ENCODE measurements at places on chromosomes 4 and X.
A peak's percentile ranks its signal among the peaks of the same experiment; 100 is the strongest.

GRCh38 chrX:67731061-67731460, 187.2 kb downstream of the AR start:
- no peaks in the 10 kb centered on the region for H3K36me3 ChIP-seq
- H3K4me3 ChIP-seq, result no peak overlapping the region
- H3K27me3 ChIP-seq, result no peaks in the 10 kb centered on the region
- no peak for DNase-seq
- H3K4me1 ChIP-seq, result no peaks in the 10 kb centered on the region

GRCh38 chr4:122691988-122692387, 40.5 kb upstream of the BBS12 start:
- no peaks in the 10 kb centered on the region for H3K4me1 ChIP-seq
- H3K4me3 ChIP-seq, result no peak overlapping the region
- no peaks in the 10 kb centered on the region for H3K36me3 ChIP-seq
- no peak for DNase-seq

DNA sequence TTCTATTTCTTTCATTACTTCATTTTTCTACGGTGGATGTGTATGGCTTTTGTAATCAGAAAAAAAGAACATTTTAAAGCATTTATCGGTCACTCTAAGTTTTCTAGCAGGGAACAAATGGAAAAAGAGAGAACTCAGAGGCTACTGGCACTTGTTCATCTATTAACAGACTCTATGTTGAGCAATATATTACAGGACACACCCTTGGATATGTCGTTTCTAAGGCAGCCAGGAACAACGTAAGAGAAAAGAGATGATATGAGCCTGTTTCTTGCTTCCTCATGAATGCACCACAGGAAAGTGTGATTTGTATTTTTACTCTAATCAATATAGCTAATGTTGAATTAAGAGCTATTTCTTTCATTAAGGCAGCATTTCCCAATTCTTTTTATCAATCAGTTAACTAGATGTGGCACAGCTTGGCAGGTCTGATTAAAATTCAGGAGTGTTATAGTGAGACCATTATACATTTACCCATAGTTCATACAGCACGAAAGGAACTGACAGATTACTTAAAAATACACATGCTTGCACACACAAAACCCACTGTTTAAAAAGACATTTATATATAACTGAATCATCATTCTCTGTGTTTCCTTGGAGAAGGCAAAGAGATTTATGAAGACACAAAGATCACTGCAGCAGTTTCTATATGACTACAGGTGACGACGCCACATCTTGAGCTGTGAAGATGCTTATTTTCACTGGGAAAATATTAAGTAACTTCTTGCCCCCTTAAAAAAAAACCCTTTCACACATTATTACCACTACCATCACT, 13.0 kb downstream of the RAB9B start:
- DNase-seq, result no peak
- H3K4me3 ChIP-seq, result no peak overlapping the region
- H3K36me3 ChIP-seq, result no peaks in the 10 kb centered on the region

DNA sequence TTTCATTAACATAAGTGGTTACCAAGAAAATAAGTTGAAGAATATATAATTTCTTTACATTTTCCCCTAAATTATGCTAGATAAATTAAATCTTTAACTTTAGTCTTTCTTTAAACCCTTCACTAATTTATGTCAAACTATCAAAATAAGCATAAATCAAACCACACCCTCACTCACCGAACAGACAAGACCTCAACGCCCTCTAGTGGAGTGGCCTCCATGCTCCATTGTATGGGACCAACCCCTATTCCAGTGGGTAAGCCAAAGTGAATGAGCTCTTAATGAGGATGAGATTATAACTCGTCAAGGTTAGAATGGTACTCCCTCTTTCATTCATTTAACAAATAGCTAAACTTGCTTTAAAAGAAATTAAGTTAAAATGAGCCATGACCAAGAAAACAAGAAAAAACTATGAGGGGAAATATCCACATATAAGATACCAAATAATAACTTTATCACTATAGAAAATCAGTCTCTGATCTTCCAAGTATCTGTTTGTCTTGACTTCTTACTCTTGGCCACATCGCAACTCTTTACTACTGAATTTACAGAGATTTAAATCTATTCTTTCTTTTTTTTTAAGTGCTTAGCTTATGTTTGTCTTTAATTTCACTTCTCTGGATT, 15.6 kb upstream of the BBS12 start:
- no peaks in the 10 kb centered on the region for H3K4me1 ChIP-seq
- no peak overlapping the region for H3K27ac ChIP-seq
- peak; percentile 52 for DNase-seq
- H3K27me3 ChIP-seq, result no peaks in the 10 kb centered on the region
- H3K4me3 ChIP-seq, result no peak overlapping the region
- no peaks in the 10 kb centered on the region for H3K36me3 ChIP-seq

DNA sequence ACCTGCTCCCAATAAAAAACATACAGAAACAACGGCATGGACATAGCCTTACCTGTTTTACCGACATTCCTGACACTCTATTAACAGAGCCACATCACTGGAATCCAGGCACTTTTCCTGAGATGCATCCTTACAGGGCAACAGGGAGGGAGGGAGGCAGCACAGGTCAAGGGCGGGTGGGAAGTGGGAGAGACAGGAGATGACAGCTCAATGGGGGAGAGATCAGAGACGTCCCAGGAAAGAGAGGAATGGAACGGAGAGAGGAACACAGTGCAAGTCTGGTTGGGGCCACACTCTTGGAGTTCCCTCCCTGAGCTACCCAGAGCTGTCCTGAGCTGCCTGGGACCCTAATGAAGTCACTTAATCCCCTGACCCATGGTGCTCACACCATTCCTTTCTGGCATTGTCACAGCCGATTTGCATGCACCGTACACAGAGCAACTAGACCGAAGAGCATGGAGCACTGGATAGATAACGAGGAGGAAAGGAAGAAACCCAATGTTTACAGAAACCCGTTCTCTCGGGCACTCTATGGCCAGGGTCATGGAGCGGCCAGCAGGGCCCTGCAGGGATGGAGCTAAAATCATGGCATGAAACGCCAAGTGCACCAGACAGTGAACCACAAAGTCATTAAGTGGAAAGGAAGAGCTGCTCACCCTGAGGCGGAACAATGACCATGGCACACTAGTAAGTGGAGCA, 93.1 kb downstream of the NSUN7 start:
- no peak for DNase-seq
- no peak overlapping the region for H3K27ac ChIP-seq
- no peaks in the 10 kb centered on the region for H3K36me3 ChIP-seq
- H3K4me1 ChIP-seq, result no peaks in the 10 kb centered on the region

- no peaks in the 10 kb centered on the region for H3K4me1 ChIP-seq
- H3K4me3 ChIP-seq, result no peak overlapping the region
- H3K27ac ChIP-seq, result no peak overlapping the region
- no peaks in the 10 kb centered on the region for H3K27me3 ChIP-seq
- DNase-seq, result no peak
Observed at GRCh38 chr4:42816189-42816879, 76.2 kb upstream of the GRXCR1 start.

GRCh38 chr4:52299120-52299519, 248.0 kb downstream of the SPATA18 start:
- H3K36me3 ChIP-seq, result no peaks in the 10 kb centered on the region
- no peak overlapping the region for H3K4me3 ChIP-seq
- no peaks in the 10 kb centered on the region for H3K4me1 ChIP-seq
- no peaks in the 10 kb centered on the region for H3K27me3 ChIP-seq

DNA sequence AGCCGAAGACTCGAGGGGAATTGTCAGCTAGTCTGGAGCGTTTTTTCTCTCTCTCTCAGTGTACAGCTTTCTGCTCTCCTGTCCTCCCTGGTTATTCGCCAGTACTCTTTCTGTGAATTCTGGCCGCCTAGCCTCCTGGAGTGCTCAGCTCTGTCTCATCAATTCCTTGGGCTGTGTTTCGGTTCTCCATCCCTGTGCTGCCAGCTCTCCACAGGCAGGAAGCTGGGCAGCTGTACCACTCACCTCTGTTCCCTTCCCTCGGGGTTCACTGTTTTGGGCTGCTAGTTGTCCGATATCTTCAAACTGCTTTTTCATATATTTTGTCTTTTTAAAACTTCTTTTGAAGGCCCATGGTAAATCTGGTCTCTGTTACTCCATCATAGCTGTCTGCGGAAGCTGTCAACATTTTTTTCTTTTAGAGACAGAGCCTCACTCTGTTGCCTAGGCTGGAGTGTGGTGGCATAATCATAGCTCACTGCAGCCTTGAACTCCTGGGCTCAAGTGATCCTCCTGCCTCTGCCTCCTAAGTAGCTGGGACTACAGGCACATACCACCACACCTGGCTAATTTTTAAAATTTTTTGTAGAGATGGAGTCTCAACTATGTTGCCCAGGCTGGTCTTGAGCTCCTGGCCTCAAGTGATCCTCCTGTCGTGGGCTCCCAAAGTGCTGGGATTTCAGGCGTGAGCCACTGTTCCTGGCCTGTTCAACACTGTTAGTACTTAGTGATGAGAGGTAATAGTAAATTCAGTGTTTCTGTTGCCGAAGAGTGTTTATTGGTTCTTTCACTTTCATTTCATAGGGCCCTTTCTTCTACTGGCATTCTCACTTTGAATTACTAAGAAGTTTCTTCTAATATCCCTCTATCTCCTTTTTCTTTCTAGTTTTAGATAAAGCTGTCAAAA, 18.6 kb downstream of the ZCCHC4 start:
- DNase-seq, result no peak
- no peaks in the 10 kb centered on the region for H3K4me1 ChIP-seq
- no peaks in the 10 kb centered on the region for H3K27me3 ChIP-seq
- no peaks in the 10 kb centered on the region for H3K36me3 ChIP-seq
- peak overlapping the region; percentile 68 for H3K27ac ChIP-seq

GRCh38 chr4:139986106-139986505, 167.9 kb downstream of the MAML3 start:
- H3K4me1 ChIP-seq, result no peaks in the 10 kb centered on the region
- H3K27ac ChIP-seq, result peak overlapping the region; percentile 51
- H3K36me3 ChIP-seq, result no peaks in the 10 kb centered on the region
- no peak for DNase-seq

- DNase-seq, result no peak
- no peaks in the 10 kb centered on the region for H3K27me3 ChIP-seq
- H3K27ac ChIP-seq, result no peak overlapping the region
- no peaks in the 10 kb centered on the region for H3K36me3 ChIP-seq
- H3K4me1 ChIP-seq, result no peaks in the 10 kb centered on the region
Observed at GRCh38 chr4:157072002-157072401, 3.9 kb upstream of the GLRB start.

DNA sequence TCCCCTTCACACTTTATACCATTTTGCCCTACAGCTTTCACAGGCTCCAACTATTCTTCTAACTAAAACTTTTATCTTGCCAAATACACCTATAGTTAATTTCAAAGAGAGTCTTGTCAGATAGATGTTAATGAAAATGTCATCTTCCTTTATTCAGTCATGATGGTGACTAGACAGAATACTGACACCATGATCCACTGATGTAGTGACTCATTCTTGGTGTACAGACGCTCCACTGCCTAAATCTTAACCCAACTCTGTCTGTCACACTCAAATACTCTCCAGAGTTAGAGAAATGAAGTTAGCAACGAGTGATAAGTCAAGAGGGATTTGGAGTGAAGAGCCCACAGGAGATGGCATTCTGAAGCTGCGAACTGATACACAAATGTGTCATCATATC, 32.1 kb upstream of the HDAC8 start:
- H3K27me3 ChIP-seq, result no peaks in the 10 kb centered on the region
- no peak overlapping the region for H3K4me3 ChIP-seq
- no peaks in the 10 kb centered on the region for H3K36me3 ChIP-seq
- H3K27ac ChIP-seq, result no peak overlapping the region
- DNase-seq, result no peak

DNA sequence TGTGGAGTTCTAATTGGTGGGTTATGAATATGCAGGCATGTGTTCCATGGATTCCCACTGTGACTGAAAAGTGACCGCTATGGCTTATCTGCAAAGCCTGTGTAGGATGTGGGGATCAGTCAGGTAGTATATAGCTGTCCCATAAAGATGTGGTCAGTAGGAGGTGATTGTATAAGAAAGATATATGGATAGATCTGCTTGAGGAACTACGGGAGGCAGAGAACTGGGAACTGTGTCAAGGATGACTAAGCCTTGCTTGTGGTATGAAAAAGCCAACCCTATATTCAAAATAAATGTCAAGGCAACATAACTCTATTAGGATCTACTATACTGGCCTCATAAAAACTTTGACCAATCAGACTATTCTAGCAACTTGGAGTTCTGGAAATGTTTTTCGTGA, 185.2 kb downstream of the KLHL4 start:
- no peak for DNase-seq
- no peaks in the 10 kb centered on the region for H3K36me3 ChIP-seq
- no peak overlapping the region for H3K4me3 ChIP-seq
- H3K27me3 ChIP-seq, result peaks cover 3% of the 10 kb centered on the region
- H3K27ac ChIP-seq, result no peak overlapping the region
- H3K4me1 ChIP-seq, result no peaks in the 10 kb centered on the region

DNA sequence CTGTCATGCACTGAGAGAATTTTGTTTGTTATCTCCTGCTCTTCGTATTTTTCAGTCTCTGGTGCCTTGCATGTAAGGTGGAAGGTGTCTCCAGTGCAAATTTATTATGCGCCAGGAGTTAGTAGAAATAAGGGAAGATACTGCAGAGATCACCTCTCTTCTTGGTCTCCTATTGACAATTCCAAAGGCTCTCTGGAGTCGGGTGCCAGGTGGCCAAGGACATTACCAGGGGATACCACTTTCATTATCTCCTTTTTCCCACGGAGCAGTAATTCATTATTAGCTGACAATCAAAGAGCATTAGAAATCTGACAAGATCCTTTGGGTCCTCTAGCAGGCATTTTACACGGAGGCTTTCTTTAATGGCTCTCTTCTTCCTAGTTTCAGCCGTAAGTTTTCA, 26.0 kb downstream of the ADD1 start:
- H3K27me3 ChIP-seq, result no peaks in the 10 kb centered on the region
- no peak overlapping the region for H3K4me3 ChIP-seq
- no peaks in the 10 kb centered on the region for H3K36me3 ChIP-seq
- DNase-seq, result no peak
- H3K4me1 ChIP-seq, result peaks cover 15% of the 10 kb centered on the region
- peak overlapping the region; percentile 72 for H3K27ac ChIP-seq

DNA sequence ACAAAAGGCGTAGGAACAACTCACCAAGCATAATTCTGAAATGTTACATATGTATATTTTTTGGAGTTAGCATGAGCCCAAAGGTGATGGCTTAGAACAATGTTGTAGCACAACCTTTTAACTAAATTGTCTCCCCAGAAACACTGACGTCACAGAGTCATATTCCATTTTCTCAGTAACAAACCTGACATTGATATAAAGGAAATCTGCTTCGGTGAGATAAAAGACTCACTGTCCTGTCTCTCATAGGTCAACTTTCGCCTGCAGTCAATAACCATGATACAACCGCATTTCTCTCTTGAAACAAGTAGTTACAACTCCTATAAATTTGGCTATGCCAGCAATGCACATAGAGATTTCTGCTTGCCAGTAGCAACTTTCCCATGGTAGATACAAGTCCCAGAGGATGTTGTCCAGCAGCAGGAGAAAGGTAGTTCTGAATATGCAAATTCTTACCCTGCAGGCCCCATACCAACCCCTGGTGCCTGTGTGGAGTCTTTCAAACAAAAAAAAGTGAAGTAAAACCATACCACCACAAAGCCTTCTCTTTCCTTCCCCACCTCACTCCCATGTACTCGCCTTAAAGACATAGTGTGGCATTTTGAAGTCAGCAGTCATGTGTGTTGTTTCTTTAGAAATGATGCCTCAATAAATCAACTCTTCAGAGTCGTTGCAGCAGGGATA, 47.9 kb downstream of the MTM1 start:
- no peaks in the 10 kb centered on the region for H3K4me1 ChIP-seq
- no peaks in the 10 kb centered on the region for H3K36me3 ChIP-seq
- no peak overlapping the region for H3K4me3 ChIP-seq
- H3K27ac ChIP-seq, result no peak overlapping the region
- no peaks in the 10 kb centered on the region for H3K27me3 ChIP-seq
- DNase-seq, result no peak
